T-helper 2 cell treated with Interferon-gamma antibody and Interleukin-4, amounts not matched to agents 5 μg/mL and 100 μg/mL, for 36 hours (primary cell): ENCODE measurements at places on chromosomes 11 and 22.

GRCh38 chr11:23278121-23278520, 417.8 kb upstream of the CCDC179 start:
- no peaks in the 10 kb centered on the region for H3K36me3 ChIP-seq
- no peak for DNase-seq
- H3K4me1 ChIP-seq, result no peaks in the 10 kb centered on the region
- H3K4me3 ChIP-seq, result no peak overlapping the region
- no peak overlapping the region for H3K27ac ChIP-seq

- no peak overlapping the region for H3K4me3 ChIP-seq
- H3K27ac ChIP-seq, result no peak overlapping the region
- peaks cover 6% of the 10 kb centered on the region for H3K27me3 ChIP-seq
- no peak for DNase-seq
Observed at GRCh38 chr11:1565173-1565903, 6.7 kb downstream of the DUSP8 start.

- H3K4me1 ChIP-seq, result no peaks in the 10 kb centered on the region
- H3K36me3 ChIP-seq, result no peaks in the 10 kb centered on the region
- H3K27ac ChIP-seq, result no peak overlapping the region
- H3K27me3 ChIP-seq, result no peaks in the 10 kb centered on the region
- no peak overlapping the region for H3K4me3 ChIP-seq
Observed at GRCh38 chr11:56841210-56841810, 92.8 kb upstream of the OR9G4 start.

DNA sequence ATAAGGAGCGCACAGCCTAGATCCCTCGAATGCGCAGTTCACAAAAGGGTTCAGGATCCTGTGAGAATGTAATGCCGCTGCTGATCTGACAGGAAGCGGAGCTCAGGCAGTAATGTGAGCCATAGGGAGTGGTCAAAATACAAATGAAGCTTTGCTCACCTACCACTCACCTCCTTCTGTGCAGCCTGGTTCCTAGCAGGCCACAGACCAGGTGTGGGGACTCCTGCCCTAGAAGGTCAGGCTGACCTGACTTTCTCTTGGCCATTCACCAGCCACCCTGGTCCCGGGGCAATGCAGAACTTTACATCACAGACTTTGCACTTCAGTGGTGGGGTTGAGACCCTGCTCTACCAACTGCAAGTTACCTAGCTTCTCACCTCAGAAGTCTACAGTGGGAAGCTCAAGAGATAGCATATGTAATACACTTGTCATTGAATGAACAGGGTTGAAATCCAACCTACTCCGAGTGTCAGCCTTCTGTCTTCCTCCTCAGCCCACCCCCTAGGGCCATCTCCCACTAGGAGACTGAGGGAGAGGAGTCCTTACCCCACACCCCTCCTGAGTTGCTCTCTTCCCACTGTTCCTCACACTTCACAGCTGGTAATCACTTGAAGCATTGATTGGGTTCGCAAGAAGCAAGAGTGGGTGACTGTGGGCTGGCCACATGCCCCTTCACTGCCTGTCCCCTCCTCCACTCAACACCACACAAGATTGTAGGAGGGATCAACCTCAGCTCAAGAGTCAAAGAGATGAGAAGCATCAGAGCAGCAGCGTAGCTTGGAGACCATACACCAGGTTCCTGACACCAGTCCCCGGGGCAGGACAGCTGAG, 2.0 kb upstream of the KCNJ1 start:
- H3K27ac ChIP-seq, result no peak overlapping the region
- H3K36me3 ChIP-seq, result no peaks in the 10 kb centered on the region
- H3K4me3 ChIP-seq, result no peak overlapping the region

DNA sequence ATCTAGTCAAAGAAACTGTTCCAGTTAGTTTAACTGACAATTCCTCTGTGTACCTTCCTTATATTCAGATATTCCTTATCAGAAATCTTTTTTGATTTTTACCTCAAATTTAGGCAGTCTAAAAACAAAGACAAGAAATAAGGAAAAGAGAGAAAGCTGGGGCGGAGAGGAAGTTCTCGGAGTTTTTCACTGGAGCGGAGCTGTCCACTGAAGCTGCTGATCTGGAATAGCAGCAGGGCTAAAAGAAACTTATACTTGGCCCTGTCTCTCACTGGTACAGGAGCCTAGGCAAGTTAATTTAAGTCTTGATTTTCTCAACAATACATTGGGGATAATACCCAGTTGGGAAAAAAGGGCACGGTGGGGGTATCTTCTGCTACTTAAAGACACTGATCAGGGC, 59.2 kb upstream of the CYP2D6 start:
- H3K36me3 ChIP-seq, result peaks cover 6% of the 10 kb centered on the region
- H3K27ac ChIP-seq, result no peak overlapping the region
- DNase-seq, result no peak
- peaks cover 25% of the 10 kb centered on the region for H3K4me1 ChIP-seq

DNA sequence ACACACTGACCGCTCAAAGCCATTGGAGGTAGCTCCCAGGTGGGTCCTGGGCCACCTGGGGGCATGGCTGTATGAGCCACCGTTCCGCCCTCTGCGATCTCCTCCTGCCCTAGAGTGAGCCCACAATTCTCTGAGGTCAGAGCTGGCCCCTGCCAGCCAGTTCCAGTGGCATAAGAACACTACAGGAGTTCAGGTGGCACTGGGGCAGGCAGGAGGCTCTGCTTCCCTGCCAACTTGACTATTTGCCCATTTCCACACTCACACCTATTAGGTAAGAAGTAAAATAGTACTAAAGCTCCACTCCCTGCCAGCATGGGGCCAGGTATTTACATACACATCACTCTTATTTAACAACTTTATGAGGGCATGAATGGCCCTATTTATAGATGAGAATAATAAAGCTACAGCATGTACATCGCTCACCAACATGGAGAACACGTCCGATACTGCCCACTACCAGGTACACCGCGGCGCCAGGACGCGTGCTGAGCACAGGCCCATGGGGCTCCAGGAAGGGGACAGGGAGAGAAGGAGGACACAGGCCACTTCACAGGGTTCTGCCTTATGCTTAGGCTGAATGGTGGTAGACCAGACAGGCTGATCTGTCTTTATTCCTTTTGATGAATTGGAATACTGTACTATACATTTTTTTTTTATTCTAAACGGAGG, 26.2 kb downstream of the PISD start:
- H3K4me3 ChIP-seq, result no peak overlapping the region
- peaks cover 32% of the 10 kb centered on the region for H3K4me1 ChIP-seq
- DNase-seq, result no peak
- peaks cover 2% of the 10 kb centered on the region for H3K36me3 ChIP-seq

GRCh38 chr11:8838248-8838647, 72.7 kb upstream of the AKIP1 start:
- H3K27me3 ChIP-seq, result peaks cover 2% of the 10 kb centered on the region
- H3K4me3 ChIP-seq, result no peak overlapping the region
- no peak overlapping the region for H3K27ac ChIP-seq
- no peak for DNase-seq
- H3K4me1 ChIP-seq, result peaks cover 3% of the 10 kb centered on the region

- no peak for DNase-seq
- peaks cover 4% of the 10 kb centered on the region for H3K36me3 ChIP-seq
- no peaks in the 10 kb centered on the region for H3K4me1 ChIP-seq
- H3K27ac ChIP-seq, result no peak overlapping the region
- no peak overlapping the region for H3K4me3 ChIP-seq
Observed at GRCh38 chr11:70317581-70318305, 47.3 kb downstream of the PPFIA1 start.

DNA sequence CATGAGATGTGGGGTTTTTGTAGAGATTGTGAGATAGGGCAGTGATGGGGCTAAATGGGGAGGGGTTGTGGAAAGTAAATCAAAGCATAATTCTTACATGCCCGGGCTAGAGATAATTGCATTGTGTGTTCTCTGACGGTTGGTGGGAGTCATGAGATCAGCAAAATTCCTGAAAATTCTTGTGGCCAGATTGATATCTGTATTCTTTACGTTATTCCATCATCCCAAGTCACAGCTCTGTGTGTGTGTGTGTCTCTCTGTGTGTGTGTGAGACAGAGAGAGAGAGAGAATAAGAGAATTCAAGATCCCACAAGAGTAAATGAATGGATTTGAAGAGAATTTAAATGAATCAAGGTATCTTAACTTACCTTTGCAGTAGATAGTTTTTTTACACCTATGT, 138.6 kb upstream of the ARHGAP20 start:
- no peak for DNase-seq
- no peaks in the 10 kb centered on the region for H3K36me3 ChIP-seq
- no peaks in the 10 kb centered on the region for H3K4me1 ChIP-seq
- peaks cover 6% of the 10 kb centered on the region for H3K27me3 ChIP-seq

GRCh38 chr11:8826139-8826786, 84.7 kb upstream of the AKIP1 start:
- H3K36me3 ChIP-seq, result no peaks in the 10 kb centered on the region
- H3K27ac ChIP-seq, result no peak overlapping the region
- DNase-seq, result no peak
- no peak overlapping the region for H3K4me3 ChIP-seq
- no peaks in the 10 kb centered on the region for H3K4me1 ChIP-seq

DNA sequence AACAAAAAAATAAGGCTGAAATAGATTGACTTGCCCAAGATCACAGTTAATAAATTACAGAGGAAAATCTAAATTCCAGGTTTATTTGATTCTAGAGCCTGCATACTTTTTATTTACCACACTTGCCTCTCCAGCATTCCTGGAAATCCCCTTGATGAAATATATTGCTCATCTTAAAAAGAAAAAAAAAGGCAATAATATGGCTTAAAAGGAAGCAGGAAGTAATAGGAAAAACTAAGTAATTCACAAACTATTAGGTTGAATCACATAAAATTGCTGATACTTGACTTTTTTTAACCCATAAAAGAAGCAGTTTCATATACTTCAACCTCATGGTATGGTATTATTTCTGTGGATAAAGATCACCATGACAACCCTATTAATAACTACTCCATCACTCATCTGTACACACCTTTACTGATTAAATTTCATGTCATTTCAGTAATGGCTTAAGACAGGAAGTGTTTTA, 52.9 kb downstream of the COPB1 start:
- H3K4me3 ChIP-seq, result no peak overlapping the region
- no peaks in the 10 kb centered on the region for H3K27me3 ChIP-seq
- H3K36me3 ChIP-seq, result peaks cover 13% of the 10 kb centered on the region
- H3K4me1 ChIP-seq, result peaks cover 26% of the 10 kb centered on the region

- no peak overlapping the region for H3K27ac ChIP-seq
- H3K4me3 ChIP-seq, result no peak overlapping the region
- no peaks in the 10 kb centered on the region for H3K36me3 ChIP-seq
- peaks cover 5% of the 10 kb centered on the region for H3K4me1 ChIP-seq
- no peak for DNase-seq
Observed at GRCh38 chr11:70720281-70720680, 322.0 kb downstream of the CTTN start.

DNA sequence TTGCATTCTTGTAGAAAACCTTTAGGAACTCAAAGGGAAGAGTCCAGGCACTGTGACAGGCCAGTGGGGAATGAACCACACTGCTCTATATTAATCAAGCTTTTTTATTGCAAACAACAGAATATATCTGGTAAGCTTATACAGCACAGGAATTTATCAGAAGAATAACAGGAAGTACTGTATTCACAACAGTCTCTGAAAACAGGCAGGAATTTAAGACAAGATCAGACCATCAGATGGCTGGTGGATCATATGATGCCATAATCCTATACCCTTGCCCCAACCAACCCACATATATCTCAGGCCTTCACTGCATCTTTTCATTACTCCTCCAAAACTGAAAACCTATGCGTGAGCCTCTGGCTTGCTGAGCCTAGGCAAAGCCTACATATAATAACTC, 1.0 kb upstream of the HTATIP2 start:
- H3K4me3 ChIP-seq, result peak overlapping the region; percentile 68
- DNase-seq, result no peak
- peaks cover 3% of the 10 kb centered on the region for H3K27me3 ChIP-seq
- H3K27ac ChIP-seq, result no peak overlapping the region
- H3K36me3 ChIP-seq, result peaks cover 13% of the 10 kb centered on the region
- peaks cover 49% of the 10 kb centered on the region for H3K4me1 ChIP-seq

GRCh38 chr22:47634347-47634746, 871.9 kb downstream of the TBC1D22A start:
- H3K4me3 ChIP-seq, result no peak overlapping the region
- no peak for DNase-seq
- H3K27ac ChIP-seq, result no peak overlapping the region
- no peaks in the 10 kb centered on the region for H3K4me1 ChIP-seq
- no peaks in the 10 kb centered on the region for H3K36me3 ChIP-seq
- H3K27me3 ChIP-seq, result no peaks in the 10 kb centered on the region

- no peak overlapping the region for H3K27ac ChIP-seq
- DNase-seq, result no peak
- H3K27me3 ChIP-seq, result peaks cover 2% of the 10 kb centered on the region
Observed at GRCh38 chr22:28247667-28248363, 328.8 kb upstream of the PITPNB start.

DNA sequence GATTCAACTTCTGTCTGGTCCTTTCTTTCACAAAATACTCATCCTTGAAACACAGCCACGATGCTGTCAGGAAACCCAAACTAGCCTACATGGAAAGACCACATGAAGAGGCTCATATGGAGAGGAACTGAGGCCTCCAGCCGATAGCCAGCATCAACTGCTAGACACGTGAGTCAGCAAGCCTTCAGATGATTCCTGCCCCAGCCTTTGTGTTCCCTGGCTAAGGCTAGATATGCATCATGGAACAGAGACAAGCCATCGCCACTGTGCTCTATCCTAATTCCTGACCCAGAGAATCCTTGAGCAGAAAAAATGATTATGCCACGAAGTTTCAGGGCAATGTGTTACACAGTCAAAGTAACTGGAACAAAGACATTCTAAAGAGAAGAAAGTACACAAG, 75.5 kb downstream of the ENTHD1 start:
- no peaks in the 10 kb centered on the region for H3K36me3 ChIP-seq
- peaks cover 2% of the 10 kb centered on the region for H3K4me1 ChIP-seq
- H3K4me3 ChIP-seq, result no peak overlapping the region
- H3K27me3 ChIP-seq, result peaks cover 52% of the 10 kb centered on the region
- no peak overlapping the region for H3K27ac ChIP-seq

GRCh38 chr11:116984186-116984585, 114.0 kb downstream of the SIK3 start:
- H3K27me3 ChIP-seq, result no peaks in the 10 kb centered on the region
- DNase-seq, result no peak
- no peak overlapping the region for H3K4me3 ChIP-seq
- H3K36me3 ChIP-seq, result no peaks in the 10 kb centered on the region

- DNase-seq, result no peak
- H3K27me3 ChIP-seq, result no peaks in the 10 kb centered on the region
- peaks cover 49% of the 10 kb centered on the region for H3K4me1 ChIP-seq
- H3K4me3 ChIP-seq, result peak overlapping the region; percentile 23
Observed at GRCh38 chr11:63862923-63863322, 24.0 kb downstream of the MARK2 start.

DNA sequence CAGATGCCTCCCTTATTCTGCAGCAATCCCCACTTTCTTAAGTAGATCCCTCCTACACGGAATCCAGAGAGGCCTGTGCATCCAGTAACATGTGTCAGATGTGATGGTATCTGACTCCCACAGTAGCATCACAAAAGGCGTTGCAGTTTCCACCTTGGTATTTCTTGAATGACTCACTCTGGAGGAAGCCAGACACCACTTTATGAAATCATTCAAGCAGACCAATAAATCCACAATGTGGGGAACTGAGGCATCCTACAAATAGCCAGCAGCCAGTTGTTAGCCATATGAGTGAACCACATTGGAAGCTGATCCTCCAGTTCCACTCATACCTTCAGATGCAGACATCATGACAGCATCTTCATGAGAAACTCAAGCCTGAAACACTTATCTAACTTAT, 798.1 kb downstream of the OPCML start:
- no peaks in the 10 kb centered on the region for H3K4me1 ChIP-seq
- H3K4me3 ChIP-seq, result no peak overlapping the region
- H3K36me3 ChIP-seq, result no peaks in the 10 kb centered on the region
- H3K27me3 ChIP-seq, result no peaks in the 10 kb centered on the region
- peak; percentile 7 for DNase-seq
